ENCODE measurements at places on chromosomes 16 and 17. TPM values are rescaled to one million over a fixed set of nuclear protein-coding genes. Genes with fewer than 3 reads are reported as not detected.

The LYRM1 gene
- total RNA-seq: 15.3 TPM

DNA sequence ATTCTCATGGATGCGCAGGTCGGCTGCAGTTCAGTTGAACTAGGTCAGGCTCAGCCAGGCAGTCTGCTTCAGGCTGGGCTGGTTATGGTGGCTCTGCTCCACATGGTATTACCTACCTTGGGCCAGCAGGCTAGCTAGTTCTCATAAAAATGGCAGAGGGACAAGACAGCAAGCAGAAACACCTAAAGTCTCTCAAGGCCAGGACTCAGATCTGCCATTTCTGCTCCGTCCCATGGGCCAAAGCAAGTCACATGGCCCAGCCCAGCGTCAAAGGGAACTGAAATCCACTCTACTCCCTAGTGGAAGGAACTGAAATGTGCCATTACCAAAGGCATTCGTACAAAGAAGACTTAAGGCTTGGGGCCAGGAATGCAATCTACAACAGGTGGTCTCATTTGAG is 160.0 kb downstream of the TMEM132E start:
- no peak overlapping the region for H3K4me3 ChIP-seq
- H3K27me3 ChIP-seq: peaks cover 16% of the 10 kb centered on the region
- H3K4me1 ChIP-seq: no peaks in the 10 kb centered on the region
- no peaks in the 10 kb centered on the region for H3K36me3 ChIP-seq
- H3K27ac ChIP-seq: no peak overlapping the region

GRCh38 chr16:89268585-89268984 is 51.1 kb downstream of the ZNF778 start:
- H3K4me3 ChIP-seq: no peak overlapping the region
- DNase-seq: no peak
- H3K36me3 ChIP-seq: peaks cover 74% of the 10 kb centered on the region
- H3K27ac ChIP-seq: no peak overlapping the region

- no peaks in the 10 kb centered on the region for H3K27me3 ChIP-seq
- H3K4me1 ChIP-seq: peaks cover 23% of the 10 kb centered on the region
- H3K36me3 ChIP-seq: no peaks in the 10 kb centered on the region
- no peak for DNase-seq
Measured at GRCh38 chr17:47704736-47705135, 10.8 kb downstream of the TBKBP1 start.

The CLEC10A gene
- total RNA-seq: not detected

DNA sequence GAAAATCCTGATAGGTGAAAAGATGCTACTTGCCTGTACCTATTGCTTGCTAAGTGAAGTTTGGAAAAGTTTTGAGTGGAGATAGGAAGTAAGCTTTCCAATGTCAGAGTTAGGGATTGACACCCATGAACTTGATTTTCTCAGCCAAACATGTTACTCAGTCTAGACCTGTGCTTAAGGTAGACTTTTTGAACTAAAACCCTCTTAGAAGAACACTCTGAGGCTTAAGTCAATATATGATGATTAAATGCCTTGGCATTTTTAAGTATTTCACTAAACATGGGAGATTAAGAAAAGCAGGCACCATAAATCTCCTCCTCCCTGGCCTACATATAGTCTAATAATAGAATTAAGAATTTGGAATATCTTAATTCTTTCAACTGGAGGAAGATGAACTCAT is 785.6 kb upstream of the SOX9 start:
- no peak overlapping the region for H3K27ac ChIP-seq
- H3K27me3 ChIP-seq: peaks cover 24% of the 10 kb centered on the region
- no peak for DNase-seq
- H3K4me3 ChIP-seq: no peak overlapping the region

The SMTNL2 gene
- total RNA-seq: 0.23 TPM

GRCh38 chr16:8670014-8670560 is 4.3 kb upstream of the ABAT start:
- no peak overlapping the region for H3K27ac ChIP-seq
- no peaks in the 10 kb centered on the region for H3K36me3 ChIP-seq
- no peak overlapping the region for H3K4me3 ChIP-seq
- H3K4me1 ChIP-seq: peaks cover 3% of the 10 kb centered on the region

DNA sequence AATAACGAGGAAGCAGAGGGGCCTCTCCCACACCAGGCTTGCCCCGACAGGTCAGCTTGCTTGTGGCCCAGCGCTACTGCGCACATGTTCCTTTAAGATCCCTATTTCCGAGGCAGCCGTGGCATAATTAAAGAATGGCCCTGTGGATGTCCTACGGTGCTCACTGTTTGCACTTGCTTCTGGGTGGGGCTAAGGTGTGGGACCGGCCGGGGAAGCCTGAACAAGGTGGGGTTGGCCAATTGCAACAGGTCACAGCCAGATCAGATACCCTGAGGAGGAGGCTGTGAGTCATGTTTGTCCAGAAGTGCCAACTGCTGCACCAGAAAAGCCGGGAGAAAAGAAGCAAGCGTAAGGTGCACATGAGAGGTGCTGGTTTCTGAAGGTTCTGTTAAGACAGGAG is 158.5 kb upstream of the CACNG5 start:
- DNase-seq: no peak
- H3K4me1 ChIP-seq: no peaks in the 10 kb centered on the region
- no peak overlapping the region for H3K27ac ChIP-seq
- H3K36me3 ChIP-seq: peaks cover 2% of the 10 kb centered on the region
- H3K4me3 ChIP-seq: no peak overlapping the region

- no peaks in the 10 kb centered on the region for H3K27me3 ChIP-seq
- H3K36me3 ChIP-seq: no peaks in the 10 kb centered on the region
- H3K27ac ChIP-seq: no peak overlapping the region
- DNase-seq: no peak
- H3K4me1 ChIP-seq: peaks cover 9% of the 10 kb centered on the region
- no peak overlapping the region for H3K4me3 ChIP-seq
Measured at GRCh38 chr17:45367216-45367615, 50.4 kb upstream of the MAP3K14 start.

The SPN gene
- 0.96 TPM for total RNA-seq

GRCh38 chr17:29273924-29274323 is 20.0 kb downstream of the NUFIP2 start:
- H3K36me3 ChIP-seq: peaks cover 85% of the 10 kb centered on the region
- DNase-seq: no peak
- no peaks in the 10 kb centered on the region for H3K4me1 ChIP-seq
- H3K27ac ChIP-seq: no peak overlapping the region
- no peaks in the 10 kb centered on the region for H3K27me3 ChIP-seq

GRCh38 chr17:63399316-63399715 is 46.8 kb downstream of the CYB561 start:
- peak overlapping the region; percentile 87 for H3K27ac ChIP-seq
- no peaks in the 10 kb centered on the region for H3K27me3 ChIP-seq
- peak; percentile 54 for DNase-seq
- H3K36me3 ChIP-seq: no peaks in the 10 kb centered on the region

The ABCA9 gene
- not detected for total RNA-seq

DNA sequence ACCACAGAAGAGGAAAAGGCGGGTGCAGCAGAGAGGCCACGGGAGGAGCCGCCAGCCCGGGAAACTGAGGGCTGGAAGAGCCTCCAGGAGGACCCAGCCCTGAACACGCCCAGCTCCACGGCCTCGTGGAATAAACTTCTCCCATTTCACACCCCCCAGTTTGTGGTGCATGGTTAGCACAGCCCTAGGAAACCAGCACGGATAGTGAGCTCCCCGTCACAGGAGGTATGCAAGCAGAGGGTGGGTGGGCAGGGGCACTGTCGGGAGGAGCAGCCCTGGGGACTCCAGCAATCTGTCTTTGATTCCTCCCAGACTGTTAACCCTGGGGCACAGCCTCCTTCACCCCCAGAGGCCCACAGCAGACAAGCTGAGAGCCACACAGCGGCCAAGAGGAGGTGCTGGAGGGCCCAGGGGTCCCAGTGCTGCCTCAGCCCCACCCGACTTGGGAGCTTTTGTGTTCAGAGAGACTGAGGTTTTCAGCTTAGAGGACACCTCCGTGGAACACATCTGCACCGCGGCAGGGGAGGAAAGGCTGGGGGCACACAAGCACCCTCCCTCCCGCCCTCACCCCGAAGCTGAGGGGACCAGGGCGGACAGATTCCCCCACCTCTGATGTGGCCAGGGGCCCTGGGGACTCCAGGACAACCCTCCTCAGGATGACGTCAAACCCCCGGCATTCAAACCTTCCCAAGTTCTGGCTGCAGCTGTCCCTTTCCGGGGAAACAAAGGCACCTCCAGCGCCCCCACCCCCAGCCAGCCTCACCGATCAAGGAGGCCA is 1.7 kb upstream of the IL17C start:
- peak; percentile 63 for DNase-seq
- H3K27me3 ChIP-seq: peaks cover 13% of the 10 kb centered on the region
- H3K27ac ChIP-seq: peak overlapping the region; percentile 35

The CIBAR2 gene
- 0.41 TPM for total RNA-seq

GRCh38 chr16:72126429-72126765 is 32.8 kb downstream of the DHX38 start:
- no peak overlapping the region for H3K27ac ChIP-seq
- no peaks in the 10 kb centered on the region for H3K27me3 ChIP-seq
- H3K36me3 ChIP-seq: no peaks in the 10 kb centered on the region
- DNase-seq: no peak
- H3K4me1 ChIP-seq: no peaks in the 10 kb centered on the region
- no peak overlapping the region for H3K4me3 ChIP-seq

DNA sequence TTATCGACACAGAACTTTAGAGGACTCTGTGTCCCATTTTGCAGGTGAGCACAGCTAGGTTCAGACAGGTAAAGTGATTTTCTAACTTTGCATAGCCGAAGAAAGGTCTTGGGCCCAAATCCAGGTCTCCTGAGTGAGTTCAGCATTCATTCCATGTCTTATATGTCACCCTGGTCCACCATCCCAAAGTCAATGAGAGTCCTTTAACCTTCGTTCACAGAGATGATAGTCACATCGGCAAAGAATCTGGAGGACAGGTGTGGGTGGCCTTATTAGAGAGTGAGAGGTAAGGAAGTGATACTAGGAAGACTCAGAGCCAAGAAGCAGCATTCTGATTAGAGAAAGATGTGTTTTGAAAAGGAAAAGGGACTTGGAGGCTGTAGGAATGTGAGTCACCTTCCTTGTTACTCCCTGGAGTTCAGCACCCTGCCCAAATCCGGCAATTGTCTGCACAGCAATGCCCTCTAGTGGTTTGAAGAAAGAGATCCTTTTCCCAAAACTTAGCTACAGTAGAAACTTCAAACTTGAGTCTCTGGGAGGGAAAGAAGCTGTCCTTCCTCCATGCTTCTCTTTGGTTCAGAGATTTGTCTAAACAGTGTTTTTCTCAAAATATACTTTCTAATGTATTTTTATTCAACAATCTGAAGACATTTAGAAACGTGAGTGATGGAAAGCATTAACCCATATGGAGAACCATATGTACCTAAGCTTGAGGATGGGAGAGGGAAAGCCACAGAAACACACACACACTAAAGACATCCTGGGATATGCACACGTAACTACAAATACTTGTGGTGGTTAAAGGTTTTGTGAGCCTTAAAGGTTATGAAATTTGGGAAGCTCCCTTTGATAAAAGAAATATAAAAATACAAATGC is 96.4 kb upstream of the SHISA6 start:
- H3K4me3 ChIP-seq: no peak overlapping the region
- no peaks in the 10 kb centered on the region for H3K27me3 ChIP-seq
- H3K4me1 ChIP-seq: no peaks in the 10 kb centered on the region
- H3K27ac ChIP-seq: no peak overlapping the region
- H3K36me3 ChIP-seq: no peaks in the 10 kb centered on the region

The TBC1D3G gene
- total RNA-seq: not detected

The COL1A1 gene
- total RNA-seq: 4.4 TPM

DNA sequence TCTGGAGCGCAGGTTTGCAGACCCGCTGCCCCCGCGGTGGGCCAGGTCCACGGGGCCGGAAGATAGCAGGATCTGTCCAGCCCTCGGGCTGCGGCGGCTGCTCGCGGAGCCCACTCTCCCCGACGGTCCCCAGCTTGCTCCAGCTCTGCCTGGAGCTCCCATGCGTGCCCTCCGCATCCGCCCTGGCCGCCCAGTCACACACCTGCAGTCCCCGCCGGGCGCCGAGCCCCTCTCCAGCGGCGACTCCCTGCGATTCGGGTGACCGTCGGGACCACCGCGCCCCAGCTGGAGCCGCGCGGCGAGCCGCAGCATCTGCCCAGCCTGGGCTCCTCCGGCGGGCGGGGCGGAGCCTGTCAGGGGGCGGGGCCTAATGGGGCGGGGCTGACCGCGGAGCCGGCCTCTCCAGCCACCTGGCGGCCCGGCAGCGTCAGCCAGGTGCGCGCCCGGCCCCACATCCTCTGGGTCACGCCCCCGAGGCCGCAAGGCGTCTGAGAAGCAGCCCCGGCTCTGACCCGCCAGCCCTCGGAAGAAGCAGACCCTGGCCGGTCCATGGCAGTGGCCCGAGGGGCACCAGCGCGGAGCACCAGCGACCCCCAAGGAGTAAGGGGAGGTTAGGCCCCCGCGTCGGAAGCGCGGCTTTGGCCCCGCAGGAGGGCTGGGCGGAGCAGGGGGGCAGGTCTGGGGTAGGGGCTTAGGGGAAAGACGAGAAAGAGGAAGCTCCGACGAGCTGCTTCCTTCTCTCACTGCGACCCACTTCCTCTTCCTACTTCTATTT is at the start of gene PIK3R5:
Gene PIK3R5, minus strand, starts transcription at position 314 of the 775 bp plus-strand sequence. CDS start 54,213 bp downstream, outside the sequence.
- H3K27me3 ChIP-seq: no peaks in the 10 kb centered on the region
- H3K4me3 ChIP-seq: no peak within 1 kb of the TSS
- H3K36me3 ChIP-seq: no peaks in the 10 kb centered on the region
- H3K27ac ChIP-seq: no peak within 1 kb of the TSS

DNA sequence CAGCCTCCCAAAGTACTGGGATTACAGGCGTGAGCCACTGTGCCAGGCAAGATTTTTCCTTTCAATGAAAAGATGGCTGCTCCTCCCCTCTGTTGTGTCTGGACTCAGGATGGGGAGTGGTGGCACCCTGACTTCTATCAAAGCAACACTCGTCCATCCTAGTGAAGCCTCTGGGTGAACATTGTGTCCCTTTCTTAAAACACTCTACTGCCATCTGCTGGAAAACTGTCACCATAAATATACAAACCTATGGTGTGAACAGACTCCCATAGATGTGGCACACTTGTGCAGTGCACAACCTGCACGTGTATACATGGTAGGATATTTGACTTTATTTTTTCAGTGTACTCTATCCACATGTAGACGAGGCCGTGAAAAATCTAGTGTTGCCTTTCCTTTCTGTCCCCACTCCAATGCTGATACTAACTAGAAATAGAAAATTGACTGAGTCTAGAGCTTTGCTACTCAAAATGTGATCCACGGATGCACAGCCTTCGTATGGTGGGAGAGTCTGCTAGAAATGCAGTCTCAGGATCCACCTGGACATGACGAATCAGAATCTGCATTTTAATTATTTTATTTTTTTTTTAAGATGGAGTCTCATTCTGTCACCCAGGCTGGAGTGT is 55.9 kb upstream of the PLCG2 start:
- H3K36me3 ChIP-seq: no peaks in the 10 kb centered on the region
- no peak overlapping the region for H3K27ac ChIP-seq
- no peaks in the 10 kb centered on the region for H3K27me3 ChIP-seq
- H3K4me1 ChIP-seq: peaks cover 6% of the 10 kb centered on the region
